SK-N-DZ (cell line): ENCODE measurements at places on chromosomes 1 and 21.

DNA sequence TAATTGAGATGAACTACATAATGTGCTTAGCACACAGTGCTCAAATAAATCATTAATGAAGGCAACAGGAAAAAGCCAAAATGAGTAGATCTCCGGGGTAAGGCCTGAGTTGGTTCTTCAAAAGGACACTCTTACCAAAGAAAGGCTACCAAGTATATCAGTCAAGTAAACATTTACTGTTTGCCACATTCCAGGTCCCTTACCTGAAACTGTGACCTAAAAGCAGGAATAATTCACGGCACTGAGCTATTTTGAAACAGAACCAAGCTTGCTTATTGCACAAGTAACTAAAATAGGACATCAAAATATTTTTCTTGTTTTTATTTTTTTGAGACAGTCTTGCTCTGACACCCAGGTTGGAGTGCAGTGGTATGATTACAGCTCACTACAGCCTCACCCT lies 2.0 kb upstream of the PITHD1 start:
- no peak for DNase-seq

- DNase-seq, result no peak
Measured at GRCh38 chr1:222769971-222770620, 33.1 kb downstream of the FAM177B start.

GRCh38 chr1:56745231-56745630 lies 74.0 kb downstream of the FYB2 start:
- no peak for DNase-seq

- no peak for DNase-seq
Measured at GRCh38 chr1:116794371-116794770, 40.1 kb downstream of the CD2 start.

- DNase-seq, result no peak
Measured at GRCh38 chr1:42259059-42259738, 75.8 kb downstream of the FOXJ3 start.

DNA sequence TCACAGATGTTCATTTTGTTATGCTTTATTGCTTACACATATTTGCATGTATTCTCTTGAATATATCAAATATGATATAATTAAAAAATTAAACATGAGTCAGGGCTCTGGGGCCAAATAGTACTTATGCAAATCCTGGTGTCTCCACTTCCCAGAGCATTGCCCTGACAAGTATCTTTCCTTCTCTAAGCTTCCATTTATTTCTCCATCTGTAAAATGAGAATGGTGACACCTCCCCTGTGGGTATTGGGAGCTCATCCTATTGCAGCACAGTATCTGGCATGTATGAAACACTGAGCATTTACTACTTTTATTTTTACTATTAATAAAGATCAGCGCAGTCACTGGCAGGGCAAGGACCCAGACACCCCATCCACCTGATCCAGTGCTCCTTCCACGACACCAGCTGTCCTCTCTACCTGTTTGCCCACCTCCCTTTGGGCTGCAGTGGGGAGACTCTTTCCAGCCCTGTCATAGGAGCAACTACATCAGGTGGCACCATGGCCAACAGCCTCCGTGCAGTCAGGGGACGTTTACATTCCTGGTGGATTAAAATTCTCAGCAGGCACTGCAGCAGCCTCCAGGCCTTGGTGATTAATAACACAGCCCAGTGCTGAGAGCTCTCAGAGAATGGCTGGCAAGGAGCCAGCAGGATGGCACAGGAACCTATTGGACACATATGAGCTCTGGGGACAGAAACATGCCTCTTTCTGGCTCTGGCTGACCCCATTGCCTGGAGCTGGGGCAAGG lies 113.0 kb downstream of the DMRTB1 start:
- no peak for DNase-seq

DNA sequence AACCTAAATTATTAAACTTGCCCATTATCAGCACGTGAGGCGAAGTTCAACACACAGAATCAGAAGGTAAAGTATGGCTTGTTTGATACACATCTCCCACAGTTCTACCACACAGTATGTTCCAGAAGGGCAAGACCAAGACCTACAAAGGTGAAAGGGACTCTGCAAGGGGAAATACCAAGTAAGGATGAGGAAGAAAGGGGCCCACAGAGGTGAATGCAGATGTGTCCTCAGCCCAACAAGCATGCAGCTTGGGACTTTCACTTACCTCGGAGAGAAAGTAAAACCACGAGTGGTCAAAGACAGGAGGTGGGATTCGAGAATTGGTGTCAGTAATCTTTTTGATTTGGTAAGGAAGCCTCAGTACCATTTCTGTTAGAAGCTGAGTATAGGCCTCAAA lies 85.8 kb downstream of the UBR4 start:
- no peak for DNase-seq

GRCh38 chr1:54791880-54792522 lies 9.1 kb downstream of the TTC22 start:
- peak; percentile 40 for DNase-seq

- no peak for DNase-seq
Measured at GRCh38 chr1:150015651-150016131, 5.2 kb upstream of the OTUD7B start.
